ENCODE measurements at places on chromosomes 2 and 18.
A peak's percentile ranks its signal among the peaks of the same experiment; 100 is the strongest.

DNA sequence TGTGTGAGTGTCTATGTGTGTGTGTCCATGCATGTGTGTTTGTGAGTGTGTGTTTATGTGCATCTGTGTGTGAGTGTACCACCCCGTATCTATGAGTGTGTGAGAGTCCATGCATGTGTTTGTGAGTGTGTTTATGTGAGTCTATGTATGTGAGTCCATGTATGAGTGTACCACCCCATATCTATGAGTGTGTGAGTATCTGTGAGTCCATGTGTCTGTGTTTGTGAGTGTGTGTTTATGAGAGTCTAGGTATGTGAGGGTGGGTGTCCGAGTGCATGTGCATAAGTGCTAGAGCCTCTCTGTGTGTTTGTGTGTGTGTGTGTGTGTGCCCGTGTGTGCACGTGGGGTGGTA, 86.0 kb upstream of the ATG16L1 start:
- DNase-seq = no peak

DNA sequence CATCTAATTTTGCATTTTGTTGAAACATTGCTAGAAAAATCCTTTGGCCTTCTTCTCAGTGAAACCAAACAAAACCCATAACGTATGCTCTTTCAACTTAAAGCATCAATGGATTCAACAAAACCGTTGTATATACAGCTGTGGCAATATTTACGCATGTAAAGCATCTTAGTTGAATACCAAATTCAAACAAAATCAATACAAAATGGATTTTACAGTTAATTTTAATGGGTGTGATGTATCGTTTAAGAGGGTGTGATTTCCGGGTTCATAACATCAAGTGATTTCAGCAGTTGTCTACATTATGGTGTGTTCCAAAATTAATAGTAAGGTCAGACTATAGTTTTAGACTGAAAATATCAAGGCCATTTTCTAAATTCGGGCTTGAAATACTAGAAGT, 198.2 kb downstream of the TGIF1 start:
- peak; percentile 52 for DNase-seq

GRCh38 chr2:31433541-31433940, 19.0 kb upstream of the XDH start:
- DNase-seq = no peak

DNA sequence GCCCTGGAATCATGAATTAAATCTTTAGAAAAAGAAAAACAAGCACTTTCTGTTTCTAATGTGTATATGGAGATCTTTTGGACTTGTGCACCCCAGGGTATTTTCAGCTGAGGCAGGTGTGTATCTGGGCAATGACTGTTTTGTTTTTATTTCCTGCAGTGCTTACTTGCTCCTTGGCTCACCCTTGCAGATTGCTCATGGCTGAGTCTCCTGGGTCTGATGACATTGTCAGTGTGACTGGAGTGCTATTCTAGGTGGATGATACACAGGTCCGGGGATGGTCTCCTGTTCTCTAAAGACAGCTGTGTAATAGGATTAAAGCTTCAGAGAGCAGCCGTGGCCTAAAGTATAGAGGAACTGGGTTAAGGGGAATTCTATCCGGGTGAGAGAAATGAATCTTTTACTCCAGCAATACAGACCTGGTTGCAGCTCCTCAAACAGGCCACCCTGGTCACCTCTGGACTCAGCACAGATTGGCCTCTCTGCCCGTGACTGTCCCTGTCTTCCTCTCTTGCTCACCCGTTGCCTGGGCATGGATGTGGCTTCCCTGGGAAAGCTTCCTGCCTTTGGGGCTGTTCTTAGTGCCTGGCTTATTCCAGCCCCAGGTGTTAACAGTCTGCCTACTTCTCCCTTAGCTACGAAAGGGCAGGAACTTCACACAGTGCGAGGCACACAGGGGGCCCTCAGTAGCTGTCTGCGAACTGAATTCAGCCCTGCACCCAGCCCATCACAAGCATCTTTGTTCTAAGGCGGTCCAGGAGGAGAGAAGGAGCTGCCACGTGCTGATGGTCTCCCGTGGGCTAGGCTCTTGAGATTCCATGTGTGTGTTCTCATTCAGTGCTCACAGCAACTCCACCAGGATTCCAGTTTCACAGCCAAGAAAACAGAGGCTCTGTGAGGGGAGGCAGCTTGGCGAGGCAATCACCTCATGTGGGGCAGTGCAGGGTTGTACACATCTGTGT, 84.3 kb downstream of the ACOXL start:
- no peak for DNase-seq

DNA sequence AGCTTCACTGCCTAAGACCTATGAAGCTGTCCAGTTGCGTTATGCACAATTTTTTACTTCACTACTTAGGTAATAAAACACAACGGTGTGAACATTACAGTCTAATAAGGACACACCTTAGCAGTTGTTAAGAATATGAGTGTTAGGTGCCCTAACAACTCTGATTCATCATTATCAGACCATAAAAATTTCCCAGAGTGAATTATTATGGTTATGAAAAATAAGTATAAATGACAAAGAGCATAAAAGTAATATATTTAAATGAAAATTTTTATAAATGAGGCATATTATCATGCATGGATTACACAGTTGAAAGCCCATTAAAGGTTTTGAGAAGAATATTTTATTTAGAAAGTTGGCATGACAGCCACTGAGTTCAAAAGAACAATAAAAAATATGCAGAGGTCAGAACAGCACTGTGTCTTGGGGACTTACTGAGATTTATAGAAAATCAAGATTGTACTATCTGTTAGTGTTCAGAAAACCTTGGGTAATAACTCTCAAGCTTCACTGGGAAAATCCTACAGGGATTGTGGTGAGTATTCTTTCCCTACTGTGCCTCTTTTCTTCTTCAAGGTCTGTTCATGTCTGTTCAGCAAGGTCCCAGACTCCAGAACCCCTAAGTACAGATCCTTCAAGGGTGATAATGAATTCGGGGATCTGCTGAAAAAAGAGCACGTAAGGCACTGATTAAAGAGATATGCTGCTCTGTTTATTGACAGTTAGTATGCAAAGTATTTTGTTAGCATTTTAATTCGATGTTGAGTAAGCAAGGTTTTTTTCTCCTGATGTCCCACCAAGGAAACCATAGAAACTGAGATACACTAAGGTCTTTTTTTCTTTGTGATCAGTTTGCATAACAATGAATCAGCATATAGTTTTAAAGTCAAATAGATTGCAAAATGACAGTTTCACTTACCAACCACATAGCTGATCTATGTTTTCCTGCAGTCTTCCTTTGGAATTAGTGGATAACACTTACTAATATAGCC, 250.0 kb downstream of the DSEL start:
- DNase-seq = no peak
